ENCODE measurements at places on chromosomes 6 and 20. TPM values are rescaled to one million over a fixed set of nuclear protein-coding genes. Genes with fewer than 3 reads are reported as not detected.

BPIFB3 gene
- total RNA-seq: not detected

TFAP2B gene
- under 0.01 TPM for total RNA-seq

DNA sequence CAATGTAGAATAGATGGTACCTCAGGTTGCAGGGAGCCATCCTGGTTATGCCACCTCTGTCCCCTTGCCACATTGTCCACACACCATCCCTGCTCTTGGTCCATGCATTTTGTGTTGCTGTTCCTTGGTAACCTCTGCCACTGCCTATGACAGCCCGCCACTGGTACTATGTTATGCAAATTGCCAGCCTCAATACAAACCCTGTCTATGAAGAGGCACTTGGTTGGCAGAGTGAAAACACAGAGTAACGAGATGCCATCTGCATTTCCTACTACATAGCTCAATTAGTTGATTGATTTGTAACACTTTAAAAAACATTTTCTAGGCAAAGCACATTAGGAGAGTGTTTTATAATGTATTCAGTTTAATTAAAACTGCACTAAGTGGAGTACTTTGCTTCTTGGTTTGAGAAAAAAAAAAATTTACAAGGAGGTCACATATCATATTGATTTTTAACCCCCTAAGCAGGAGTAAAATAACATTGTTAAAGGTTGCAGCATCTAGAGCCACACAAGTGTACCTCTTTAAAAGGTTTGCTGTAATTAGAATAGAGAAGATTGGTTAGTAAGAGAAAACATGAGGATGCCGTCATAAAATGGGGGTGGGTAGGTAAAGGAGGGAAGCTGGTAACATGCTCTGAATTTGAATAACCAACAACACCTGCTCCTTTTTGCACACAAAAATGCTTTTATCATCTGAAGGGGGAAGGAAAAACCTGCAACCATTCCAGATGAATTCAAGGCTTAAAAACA, 817.1 kb downstream of the KIF16B start:
- DNase-seq: no peak

- DNase-seq: no peak
Measured at GRCh38 chr6:81774542-81774941, 22.1 kb upstream of the TENT5A start.

DNA sequence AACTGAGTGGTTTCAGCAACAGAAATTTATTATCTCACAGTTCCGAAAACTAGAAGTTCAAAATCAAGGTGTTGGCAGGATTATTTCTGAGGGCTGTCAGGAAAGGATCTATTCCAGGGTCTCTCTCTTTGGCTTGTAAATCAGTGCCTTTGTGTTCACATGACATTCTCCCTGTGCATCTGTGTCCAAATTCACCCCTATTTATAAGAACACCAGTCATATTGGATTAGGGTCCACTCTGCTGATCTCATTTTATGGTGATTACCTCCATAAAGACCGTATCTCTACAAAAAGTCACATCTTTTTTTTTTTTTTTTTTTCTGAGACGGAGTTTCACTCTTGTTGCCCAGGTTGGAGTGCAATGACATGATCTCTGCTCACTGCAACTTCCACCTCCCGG, 68.6 kb upstream of the MARCKS start:
- no peak for DNase-seq

GRCh38 chr20:41261790-41262717, 55.5 kb downstream of the ZHX3 start:
- DNase-seq: no peak

DNA sequence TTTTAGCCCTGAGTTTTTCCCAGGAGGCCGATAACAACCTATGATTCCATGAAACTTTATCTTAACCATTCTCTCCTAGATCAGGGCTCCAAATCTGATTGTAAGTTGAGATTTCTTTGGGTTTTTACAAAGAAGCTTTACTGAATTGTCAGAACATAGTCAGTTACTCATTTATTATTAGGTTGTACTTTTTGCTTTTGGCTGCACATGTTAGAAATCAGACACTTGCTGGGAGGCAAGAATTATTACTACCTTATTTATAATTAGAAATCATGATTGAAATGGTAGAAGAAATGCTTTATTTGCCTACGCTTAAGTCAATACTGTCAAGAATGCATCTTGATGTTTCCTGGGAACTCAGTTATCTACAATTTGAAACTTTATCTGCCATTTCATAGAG, 63.3 kb downstream of the KCNS1 start:
- no peak for DNase-seq

Measured in fibroblast of the aortic adventitia (primary cell).